ENCODE measurements at places on chromosomes 6 and 20.

GRCh38 chr20:63706027-63706695, 1.6 kb downstream of the ARFRP1 start:
- no peak for DNase-seq

DNA sequence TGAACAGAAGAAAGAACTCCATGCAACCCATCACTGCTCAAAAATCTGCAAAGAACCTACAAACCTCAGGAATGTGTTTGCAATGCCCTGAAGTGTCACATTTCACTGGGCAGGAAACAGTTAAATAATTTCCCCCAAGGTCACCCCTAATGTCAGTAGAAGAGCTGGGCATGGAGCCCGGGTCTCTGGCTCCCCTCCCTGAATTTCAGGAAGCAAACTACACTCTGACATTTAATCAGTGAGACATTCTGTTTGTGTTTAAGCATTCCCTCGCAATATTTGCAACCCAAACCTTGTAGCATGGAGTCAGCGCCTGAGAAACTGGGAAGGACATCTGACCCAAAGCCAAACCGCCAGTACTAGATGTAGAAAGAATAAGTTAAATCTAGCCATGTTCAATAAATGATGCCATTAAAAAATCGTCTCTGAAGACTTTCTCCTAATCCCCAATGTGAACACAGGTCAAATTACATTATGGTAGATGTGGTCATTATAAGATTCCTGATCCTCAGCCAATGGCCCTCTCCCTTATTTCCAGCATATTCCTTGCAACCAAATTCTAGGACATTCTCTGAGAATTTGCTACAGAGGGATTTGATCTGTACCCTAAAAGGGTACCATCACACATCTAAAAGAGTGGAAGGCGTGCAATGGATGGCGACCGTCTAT, 91.2 kb upstream of the ADTRP start:
- no peak for DNase-seq

GRCh38 chr20:32451682-32452461, 93.7 kb downstream of the ASXL1 start:
- DNase-seq = no peak

DNA sequence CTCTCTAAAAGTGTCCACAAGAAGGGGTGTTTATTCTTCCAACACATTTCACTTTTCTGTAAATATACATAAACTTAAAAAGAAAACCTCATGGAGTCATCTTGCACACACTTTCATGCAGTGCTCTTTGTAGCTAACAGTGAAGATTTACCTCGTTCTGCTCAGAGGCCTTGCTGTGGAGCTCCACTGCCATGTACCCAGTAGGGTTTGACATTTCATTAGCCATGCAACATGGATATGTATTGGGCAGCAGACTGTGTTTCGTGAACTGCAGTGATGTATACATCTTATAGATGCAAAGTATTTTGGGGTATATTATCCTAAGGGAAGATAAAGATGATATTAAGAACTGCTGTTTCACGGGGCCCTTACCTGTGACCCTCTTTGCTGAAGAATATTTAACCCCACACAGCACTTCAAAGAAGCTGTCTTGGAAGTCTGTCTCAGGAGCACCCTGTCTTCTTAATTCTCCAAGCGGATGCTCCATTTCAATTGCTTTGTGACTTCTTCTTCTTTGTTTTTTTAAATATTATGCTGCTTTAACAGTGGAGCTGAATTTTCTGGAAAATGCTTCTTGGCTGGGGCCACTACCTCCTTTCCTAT, 17.9 kb downstream of the IRF4 start:
- DNase-seq = no peak

DNA sequence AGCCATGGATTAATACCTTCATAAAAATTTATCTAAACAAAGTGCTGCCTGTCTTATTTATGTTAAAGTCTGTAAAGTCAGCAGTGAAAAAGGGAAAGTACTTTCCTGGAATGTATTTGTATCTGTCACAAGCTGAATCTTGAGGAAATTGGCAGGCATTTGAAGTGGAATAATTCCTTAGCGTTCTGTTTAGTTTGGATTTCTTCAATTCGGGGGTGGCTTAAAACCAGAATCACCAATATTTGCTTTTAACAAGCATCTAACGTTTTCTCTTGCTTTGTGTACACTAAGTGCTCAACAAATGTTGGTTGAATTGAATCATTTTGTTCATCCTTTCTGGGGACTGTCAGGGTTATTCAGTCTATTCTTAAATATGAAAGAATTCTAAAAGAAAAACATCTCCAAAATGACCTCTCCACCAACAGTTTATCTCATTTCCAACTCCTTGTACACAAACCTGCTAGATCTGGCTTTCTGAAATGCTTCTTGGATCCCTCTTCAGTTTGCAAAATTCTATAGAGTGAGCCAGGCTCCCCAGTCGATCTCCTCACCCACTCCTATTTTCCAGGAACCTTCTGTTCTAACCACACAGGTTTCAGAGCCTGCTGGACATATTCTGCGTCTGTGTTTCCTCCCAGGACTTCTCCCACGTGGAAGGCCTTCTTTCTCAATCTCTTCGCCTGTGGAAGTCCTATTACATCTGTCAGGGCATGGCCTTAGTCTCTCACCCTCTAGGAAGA, 2.0 kb upstream of the NPEPL1 start:
- no peak for DNase-seq

- no peak for DNase-seq
Observed at GRCh38 chr6:16698997-16699868, 62.0 kb downstream of the ATXN1 start.

- no peak for DNase-seq
Observed at GRCh38 chr6:38352636-38353035, 287.1 kb downstream of the BTBD9 start.

DNA sequence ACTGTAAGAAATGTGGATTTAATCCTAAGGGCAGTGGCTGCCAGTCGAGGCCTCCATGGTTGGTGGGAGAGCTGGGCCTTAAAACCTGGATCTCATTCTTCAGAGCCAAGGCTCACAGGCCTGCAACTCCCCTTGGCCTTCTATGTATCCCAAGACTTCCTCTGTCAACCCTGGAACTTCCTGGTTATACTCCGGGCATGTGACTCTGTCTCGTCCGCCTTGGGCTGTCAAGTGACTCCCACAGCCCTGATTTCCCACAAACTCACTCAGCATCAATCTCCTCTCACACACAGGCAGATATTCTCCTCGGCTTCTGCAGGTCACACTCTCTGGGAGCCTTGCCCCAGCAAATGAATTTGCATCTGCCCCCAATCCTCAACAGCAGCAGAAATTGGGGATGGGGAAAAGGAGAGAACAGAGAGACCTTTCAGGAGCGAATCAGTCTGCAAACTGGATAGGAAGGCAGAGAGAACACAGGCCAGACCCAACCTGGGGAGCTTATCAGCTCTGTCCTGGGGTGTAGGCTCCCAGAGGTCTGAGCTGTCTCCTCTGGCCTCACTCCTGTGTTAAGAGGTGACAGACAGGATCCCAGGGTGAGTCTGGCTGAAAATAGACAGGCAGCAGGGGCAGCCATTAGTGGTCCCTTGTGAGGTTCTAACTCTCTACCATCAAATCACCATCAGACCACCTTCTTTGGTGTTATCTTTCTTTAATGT, 30.4 kb upstream of the PREX1 start:
- DNase-seq = no peak

DNA sequence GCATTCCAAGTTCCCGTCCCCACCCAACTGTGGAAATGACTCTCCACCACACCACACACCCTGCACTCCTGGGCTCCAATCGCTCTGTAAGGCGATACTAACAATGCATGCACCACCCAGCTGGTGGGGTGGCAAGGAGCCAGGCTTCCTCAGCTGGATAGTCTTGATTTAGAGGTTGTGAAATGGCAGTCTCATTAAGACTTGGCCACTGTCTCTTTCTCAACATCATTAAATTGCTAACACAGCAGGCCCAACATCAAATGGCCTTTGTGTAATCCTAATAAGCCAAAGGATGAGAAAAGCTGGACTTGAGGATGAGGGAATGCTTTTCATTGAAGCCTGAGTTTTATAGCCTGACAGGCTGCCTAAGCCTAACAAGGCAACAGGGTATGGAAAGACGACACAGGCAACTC, 223.7 kb downstream of the GMDS start:
- DNase-seq = peak; percentile 96

DNA sequence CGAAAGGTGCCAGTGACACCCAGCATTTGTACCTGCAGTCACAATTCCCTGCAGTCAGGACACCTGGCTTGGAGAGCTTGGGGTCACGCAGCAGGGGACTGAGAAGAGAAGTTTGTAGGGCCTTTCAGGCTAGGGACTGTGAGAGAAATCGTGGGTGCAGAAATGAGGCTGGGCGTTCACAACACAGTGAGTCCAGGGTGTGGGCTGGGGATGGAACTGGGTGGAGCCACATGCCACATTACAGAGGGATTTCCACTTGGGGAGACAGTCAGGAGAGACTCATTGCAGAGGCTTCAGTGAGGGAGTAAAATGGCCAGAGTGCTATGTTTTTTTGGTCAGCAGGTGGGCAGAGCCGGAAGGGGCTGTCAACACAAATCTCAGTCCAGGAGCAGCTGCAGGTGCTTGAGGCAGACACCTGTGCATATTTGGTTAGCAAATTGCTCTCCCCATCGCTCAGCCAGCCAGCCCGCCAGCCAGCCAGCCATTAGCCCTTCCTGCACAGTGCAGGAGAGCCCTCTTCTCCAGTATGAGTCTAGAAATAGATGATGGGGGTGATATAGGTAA, 7.4 kb downstream of the ITPR3 start:
- peak; percentile 89 for DNase-seq

DNA sequence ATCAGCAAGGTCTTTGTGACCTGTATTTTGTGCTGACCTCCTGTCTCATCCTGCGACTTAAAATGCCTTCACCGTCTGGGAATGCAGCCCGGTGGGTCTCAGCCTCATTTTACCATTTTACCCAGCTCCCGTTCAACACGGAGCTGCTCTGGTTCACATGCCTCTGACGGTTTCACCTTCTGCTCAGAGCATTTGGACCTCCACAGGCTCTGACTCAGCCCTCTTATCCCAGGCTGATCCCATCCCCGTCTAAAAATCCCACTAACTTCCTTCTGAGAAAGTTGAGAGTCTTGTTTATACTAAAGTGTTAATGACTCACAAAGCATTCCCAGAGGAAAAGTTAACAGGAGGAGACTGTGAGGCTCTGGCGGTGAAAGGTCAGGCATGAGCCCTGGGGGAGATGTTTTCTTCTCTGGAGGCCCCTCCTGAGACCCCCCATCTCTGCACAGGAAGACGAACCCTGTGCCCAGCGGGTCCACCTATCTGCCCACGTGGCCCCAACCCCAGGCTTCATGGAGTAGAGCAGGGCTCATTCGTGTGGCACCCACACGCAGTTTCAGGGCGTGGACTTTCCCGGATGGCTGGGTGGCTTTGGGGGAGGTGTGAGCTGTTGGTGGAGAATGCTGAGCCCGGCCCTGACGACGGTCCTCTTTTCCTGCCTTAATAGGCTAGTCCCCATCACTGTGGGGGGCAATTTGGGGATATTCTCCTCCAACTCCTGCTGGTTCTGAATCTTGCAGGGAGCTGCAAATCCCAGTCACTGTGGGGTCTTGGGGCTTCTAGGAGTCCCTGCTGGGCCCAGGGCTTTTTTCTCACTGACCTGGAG, 3.3 kb upstream of the BIRC7 start:
- DNase-seq = no peak

Data from NCI-H1105 treated with DMSO at 0.1 percent for 48 hours (cell line).